ENCODE measurements at places on chromosomes 13 and 19. TPM values are rescaled to one million over a fixed set of nuclear protein-coding genes. Genes with fewer than 3 reads are reported as not detected.

The PLPPR3 gene
- total RNA-seq: 6.0 TPM

The TMEM238 gene
- 0.59 TPM for total RNA-seq

The NCAN gene
- total RNA-seq: not detected

The ELAVL3 gene
- total RNA-seq: not detected

The LILRA5 gene
- not detected for total RNA-seq

The CBLC gene
- total RNA-seq: not detected

The GJB6 gene
- total RNA-seq: not detected

The KL gene
- total RNA-seq: 0.05 TPM

The ZNF154 gene
- total RNA-seq: 15.7 TPM

The ZNF568 gene
- total RNA-seq: 7.6 TPM

DNA sequence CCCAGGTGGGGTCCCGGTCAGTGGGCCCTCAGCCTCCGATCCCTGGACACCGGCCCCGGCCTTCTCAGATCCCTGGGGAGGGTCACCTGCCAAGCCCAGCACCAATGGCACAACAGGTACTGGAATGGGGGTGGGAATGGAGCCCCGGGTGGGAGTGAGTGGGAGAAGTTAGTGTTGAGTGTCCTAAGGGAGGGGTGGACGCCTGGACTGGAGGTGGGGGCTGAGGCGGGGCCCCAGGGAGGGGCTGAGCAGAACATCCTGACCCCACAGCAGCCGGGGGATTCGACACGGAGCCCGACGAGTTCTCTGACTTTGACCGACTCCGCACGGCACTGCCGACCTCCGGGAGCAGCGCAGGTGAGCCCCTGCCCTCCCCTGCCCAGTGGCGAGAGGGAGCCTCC is 17.7 kb downstream of the EPN1 start:
- peak; percentile 91 for DNase-seq

DNA sequence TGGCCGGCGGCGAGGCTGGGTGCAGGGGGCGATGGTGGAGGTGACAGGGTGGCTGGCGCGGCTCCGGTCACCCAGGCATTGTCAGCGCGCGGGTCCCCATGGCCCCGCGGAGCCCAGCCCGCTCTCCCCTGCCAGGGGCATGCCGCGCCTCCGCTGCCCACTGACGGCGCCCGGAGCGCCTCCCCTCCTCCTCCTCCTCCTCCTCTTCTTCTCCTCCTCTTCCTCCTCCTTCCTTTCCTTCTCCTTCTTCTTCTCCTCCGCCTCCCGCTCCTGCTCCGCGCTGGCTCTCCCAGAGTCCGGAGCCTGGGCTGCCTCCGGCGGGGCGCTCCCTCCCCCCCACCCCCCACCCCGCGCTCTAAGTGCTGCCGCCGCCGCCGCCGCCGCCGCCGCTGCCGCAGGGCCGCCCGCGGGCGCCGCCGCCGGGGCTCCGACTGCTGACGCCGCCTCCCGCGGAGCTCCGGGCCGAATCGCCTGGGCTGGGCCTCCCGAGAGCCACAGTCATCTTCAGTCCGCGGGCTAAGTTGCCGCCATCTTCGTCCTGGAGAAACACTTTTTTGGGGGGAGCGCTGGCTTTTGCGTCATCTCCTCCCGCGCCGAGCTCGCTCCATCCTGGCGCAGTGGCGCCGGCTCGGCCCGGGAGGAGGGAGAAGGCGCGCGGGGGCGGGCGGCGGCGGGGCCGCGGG is 348.3 kb downstream of the LIG4 start:
- DNase-seq: peak; percentile 77

DNA sequence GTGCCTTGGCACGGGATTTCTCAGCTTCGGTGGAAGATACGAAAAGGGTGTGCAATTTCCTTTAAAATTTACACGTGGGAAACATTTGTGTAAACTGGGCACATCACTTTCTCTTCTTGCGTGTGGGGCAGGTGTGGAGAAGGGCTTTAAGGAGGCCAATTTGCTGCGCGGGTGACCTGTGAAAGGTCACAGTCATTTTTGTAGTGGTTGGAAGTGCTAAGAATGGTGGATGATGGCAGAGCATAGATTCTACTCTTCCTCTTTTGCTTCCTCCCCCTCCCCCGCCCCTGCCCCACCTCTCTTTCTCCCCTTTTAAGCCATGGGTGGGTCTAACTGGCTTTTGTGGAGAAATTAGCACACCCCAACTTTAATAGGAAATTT is 7.2 kb downstream of the SLITRK5 start:
- DNase-seq: no peak

- DNase-seq: no peak
Observed at GRCh38 chr19:44687888-44688287, 11.1 kb upstream of the CEACAM16 start.

- DNase-seq: no peak
Observed at GRCh38 chr13:25429466-25429865, 57.7 kb downstream of the ATP8A2 start.

GRCh38 chr19:35889370-35890112 is 10.8 kb downstream of the NFKBID start:
- no peak for DNase-seq

GRCh38 chr13:68190818-68191217 is 960.7 kb upstream of the PCDH9 start:
- DNase-seq: no peak

DNA sequence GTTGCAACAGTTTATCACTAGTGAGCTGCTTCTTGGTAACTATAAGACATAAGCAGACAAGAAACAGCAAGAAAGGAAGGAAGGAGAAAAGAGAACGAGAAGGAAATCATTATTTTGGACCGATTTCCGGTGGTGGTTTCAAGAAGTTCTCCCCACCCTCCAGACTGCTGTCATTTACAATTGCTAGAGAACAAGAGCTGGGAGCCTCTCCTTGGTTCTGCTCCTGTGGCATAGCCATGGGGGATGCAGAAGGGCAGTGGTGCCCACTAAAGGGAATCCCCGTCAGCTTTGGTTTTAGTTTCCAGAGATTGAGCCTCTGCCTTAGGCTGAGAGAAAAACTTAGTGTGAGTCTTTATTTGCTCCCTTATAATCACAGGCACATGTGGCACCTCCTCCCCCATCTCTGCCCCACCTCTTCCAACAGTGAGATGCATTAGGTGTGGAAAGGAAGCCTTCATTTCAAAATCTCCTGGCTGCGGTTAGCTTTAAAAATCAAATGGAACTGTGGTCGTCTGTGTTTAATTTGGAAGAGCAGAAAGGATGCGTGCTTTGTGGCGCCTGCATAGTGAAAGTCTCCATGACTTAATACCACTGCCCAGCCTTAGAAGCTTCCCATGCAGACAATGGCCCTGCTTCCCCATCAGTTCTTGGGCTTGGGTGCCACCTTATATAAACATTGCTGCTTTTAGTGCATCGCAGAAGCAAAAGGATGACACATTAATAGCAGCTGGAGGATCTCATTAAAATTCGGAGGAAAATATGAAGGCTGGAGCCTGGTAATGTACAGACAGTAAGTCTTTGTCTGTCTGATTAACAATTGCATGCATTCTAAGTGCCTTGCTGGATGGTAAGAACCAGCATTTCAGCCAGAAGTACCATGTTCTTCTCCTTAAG is 25.0 kb downstream of the LRCH1 start:
- DNase-seq: no peak

GRCh38 chr13:86188170-86188569 is 389.0 kb upstream of the SLITRK6 start:
- no peak for DNase-seq

GRCh38 chr13:73173279-73173811 is 114.5 kb downstream of the KLF5 start:
- DNase-seq: no peak

- DNase-seq: no peak
Observed at GRCh38 chr13:112532837-112533745, 54.9 kb downstream of the TUBGCP3 start.

GRCh38 chr13:113350065-113350937 is 13.6 kb downstream of the GRTP1 start:
- no peak for DNase-seq

DNA sequence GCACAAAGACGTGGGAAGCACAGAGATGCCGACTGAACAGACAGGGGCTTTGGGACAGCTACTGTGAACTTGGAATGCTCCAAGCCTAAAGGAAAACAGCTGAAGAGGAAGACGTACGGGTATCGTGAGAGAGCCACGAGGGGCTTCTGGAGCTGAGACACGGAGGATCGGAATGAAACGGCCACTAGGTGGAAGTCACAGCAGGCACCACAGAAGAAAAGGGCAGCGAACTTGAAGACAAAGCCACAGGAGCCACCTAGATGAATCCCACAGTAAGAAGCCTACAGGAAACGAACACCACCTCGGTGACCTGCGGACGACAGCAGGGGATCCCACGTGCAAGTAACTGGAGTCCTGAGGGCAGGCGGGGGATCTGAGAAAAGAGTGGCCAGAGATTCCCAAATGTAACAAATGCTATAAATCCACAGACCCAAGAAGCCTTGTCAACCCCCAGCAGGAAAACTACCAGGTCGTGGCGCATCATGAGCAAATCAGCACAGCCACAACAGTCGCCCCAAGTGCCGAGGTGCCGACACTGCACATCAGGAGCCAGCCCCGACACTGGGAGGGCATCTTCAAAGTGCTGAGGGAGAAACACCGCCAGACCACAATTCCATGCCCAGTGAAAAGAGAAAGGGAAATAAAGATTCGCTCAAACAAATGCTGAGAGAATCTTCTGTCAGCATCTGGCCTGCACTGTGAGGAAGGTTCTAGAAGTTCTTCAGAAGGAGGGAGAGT is 39.3 kb upstream of the ISYNA1 start:
- no peak for DNase-seq

DNA sequence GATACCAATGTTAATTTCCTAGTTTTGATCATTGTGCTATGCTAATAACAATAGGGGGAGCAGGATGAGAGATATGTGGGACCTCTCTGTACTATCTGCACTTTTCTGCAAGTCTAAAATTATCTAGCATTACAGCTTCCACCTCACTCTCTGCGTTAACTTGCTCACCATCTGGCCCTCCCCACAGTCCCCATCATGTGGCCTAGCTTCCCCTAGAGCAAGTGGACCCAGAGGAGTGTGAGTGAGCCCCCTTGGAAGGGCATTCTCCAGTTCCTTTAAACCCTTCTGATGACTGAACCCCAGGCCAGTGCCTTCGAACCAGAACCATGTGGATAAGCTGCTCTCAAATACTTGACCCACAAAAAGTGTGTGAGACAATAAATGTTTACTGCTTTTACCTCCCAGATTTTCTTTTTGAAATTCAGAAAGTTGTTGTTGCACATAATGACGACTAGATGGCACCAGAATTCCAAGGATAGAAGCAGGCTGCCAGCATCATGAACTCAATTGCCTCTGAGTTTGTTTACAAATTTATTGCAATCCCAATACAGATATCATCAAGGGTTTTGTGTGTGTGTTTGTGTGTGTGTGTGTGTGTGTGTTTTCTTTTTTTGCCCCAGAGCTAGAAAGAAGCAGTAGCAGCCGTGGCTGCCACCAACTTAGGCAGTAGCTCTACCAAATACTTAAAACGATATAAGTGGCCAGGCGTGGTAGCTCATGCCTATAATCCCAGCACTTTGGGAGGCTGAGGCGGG is 49.0 kb upstream of the ZNF780A start:
- DNase-seq: no peak

DNA sequence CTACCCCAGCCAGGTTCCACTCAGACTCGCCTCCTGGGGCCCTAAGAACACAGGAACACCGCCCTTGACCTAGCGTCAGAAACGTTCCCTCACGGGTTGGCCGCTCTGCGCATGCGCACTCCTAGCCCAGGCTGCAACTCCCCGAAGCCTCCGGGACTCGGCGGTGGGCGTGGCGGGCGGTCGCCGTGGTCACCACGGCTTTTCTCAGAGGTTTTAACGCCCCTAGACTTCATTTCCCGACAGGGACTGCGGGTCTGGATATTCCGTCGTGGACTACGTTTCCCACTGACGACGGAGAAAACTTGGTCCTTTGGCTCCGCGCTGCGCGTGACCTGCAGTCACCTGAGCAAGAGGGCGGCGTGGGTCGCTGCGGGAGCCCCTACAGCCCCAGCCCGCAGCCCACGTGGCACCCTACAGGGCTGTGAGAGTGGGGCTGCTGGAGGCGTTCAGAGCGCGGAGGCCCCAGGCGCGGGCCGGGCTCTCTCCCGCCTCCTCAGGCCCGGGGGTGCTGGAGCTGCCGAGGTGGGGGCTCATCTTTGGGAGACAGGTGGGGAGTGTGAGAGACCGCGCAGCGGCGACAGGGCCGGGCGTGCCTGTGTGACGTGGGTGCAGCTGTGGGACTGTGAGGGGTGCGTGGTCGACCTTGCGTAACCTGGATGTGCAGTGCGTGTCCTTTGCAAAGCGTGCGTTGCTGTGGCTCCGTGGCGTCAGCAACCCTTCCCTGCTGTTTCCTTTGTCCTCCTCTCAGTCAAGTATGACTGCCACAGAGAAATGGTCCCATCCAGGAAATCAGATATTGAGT is 38.0 kb upstream of the ZNF573 start:
- DNase-seq: no peak

- no peak for DNase-seq
Observed at GRCh38 chr19:47232422-47233211, 1.6 kb upstream of the BBC3 start.

Measured in chondrocyte (in vitro differentiated cells).